ENCODE measurements at places on chromosomes 12 and 14.

- DNase-seq: no peak
Measured at GRCh38 chr12:10385166-10385613, 4.7 kb downstream of the KLRK1 start.

DNA sequence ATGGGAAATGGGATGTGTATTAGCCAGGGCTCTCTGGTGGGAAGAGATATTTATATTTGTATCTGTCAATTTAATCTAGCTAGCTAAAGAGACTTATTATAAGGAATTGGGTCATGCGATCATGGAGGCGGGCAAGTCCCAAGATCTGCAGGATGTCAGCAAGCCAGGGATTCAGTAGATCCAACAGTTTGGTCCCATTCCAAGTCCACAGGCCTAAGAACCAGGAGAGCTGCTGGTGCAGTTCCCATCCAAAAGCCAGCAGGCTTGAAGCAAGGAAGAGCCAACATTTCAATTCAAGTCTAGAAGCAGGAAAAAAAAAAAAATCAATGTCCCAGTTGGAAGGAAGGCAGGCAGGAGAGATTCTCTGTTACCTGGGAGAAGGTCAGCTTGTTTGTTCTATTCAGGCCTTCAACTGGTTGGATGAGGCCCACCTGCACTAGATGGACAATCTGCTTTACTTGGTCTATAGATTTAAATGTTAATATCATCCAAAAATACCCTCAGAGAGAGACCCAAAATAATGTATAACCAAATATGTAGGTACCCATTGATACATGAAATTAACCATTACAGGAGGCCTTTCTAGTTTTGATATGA is 60.7 kb upstream of the BCAT1 start:
- no peak for DNase-seq

GRCh38 chr12:130163461-130164215 is 1.4 kb downstream of the FZD10 start:
- no peak for DNase-seq

- no peak for DNase-seq
Measured at GRCh38 chr12:97335115-97335514, 127.5 kb upstream of the RMST start.

DNA sequence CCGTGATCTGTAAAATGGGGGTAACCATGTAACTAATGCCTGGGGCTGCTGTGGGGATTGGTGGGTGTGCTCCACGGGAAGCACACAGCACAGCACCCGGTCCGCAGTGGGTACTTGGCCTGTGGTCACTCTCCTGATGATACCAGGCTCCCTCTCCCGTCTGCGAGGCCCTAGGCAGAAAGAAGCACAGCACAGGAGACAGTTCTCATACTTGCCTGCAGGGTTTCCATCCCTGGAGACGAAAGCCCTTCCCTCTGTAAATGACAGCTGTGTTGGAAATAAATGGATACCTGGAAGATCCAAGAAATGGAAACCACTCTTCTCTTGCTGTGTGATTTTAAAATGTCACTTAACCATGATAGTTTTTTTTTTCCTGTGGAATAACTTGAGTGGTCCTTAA is 7.9 kb upstream of the PRMT8 start:
- no peak for DNase-seq

- peak; percentile 79 for DNase-seq
Measured at GRCh38 chr12:123271001-123271668, 521 bp downstream of the CDK2AP1 start.

DNA sequence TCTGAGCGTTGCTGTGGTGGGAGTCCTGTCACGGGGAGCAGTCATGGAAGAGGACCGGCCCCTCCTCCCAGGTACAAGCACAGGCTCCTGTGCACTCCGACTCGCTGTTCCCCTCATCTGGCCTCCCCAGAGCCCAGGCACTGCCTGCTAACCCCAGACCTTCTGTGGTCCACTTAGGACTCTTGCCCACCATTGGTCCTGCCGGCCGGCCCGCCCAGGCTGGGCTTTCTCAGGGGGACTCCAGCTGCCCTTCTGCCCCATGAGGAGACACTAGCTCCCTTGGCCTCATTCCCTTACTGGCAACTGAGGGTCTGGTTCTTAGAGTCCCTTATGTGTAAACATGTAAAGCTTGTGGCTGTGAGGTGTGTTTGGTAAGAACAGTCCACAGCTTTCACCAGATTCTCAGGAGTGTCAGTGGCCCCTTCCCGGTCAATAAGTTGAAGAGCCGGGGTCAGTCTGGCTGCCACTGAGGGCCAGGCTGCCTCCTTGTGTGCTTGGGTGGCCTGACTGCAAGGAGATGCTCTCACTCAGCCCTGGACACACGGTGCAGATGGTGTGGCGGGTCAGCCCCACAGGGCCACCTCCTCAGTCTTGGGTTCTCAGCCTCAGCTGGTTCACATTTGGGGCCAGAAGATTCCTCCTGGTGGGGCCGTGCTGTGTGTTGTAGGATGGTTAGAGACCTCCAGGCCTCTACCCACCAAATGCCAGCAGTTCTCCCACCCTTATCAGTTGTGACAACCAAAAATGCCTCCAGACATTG is 43.6 kb downstream of the DDX51 start:
- no peak for DNase-seq

DNA sequence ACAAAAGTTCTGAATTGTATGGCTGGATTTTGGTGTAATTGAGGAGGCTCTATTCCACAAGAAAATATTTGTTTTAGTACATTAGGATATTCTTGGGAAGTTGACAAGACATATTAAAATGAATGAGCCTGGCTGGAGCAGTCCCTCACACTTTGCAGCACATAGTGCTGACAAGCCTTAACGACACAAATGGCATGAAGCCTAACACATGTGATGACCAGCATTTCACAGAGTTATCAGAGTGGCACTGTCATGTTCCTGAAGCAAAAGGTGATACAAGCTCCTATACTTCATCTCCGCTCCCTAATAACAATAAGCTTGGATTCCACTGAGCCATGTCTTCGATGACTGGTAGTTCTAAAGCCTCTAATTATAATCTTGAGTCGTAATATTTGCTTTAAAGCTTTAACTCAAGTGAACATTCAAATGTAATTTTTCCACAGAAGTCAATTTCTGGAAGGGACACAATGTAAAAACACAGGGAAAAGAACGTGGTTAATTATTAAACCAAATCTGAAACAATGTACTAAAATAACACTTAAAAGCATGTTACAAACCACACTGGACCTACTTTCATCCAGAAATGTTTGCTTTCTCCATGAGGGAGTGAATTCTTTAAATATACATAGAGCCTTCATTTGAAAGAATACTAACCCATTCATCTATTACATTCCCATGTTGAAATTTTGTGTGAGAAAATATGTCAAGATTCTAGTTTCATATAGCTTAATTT is 49.6 kb downstream of the GRIP1 start:
- no peak for DNase-seq

GRCh38 chr14:91280129-91280528 is 35.6 kb upstream of the GPR68 start:
- DNase-seq: no peak

DNA sequence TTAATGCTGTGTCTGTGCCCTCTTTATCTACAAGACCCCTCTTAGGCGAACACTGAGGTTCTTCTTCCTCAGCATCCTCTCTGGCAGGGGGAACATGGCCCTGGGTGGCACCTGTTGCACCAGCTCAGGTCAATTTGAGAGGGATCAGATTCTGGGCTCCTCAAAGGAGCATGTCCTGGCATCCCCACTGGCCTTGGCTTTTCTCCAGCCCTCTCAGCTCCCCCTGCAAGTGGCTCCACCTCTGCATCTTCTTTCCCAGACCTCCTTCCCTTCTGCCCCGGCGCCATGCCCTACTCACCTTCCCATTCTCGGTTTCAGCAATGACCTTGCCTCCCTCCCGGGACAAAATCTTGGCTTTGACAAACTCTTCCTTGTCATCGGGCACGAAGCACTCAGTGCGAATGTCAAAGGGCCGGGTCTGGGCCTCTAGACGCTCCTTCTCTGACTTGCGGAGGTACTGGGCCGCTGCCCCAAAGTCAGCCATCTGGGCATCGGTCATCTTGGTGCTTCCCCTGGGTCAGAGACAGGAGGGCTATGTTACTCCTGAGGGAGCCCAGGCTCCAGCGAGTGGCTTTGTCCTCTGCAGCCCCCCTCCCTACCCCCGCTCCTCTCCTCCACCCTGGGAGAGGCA is 1.2 kb downstream of the MYH6 start:
- DNase-seq: no peak

DNA sequence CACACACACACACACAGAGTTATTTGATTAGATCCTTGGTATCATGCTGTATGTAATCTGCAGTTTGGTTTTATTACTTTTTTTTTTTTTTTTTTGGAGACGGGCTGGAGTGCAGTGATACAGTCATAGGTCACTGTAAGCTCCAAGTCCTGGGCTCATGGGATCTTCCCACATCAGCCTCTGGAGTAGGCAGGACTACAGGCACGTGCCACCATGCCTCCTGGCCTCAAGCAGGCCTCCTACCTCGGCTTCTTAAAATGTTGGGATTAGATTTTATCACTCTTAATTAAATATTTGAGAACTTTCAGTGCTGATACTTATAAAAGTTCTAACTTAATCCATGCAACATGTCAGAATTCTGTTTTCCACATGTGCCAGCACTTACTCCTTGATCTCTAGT is 31.3 kb upstream of the PSEN1 start:
- DNase-seq: no peak

Data from CD4-positive, alpha-beta T cell treated with Interleukin-6 for 4 hours (primary cell).